CD4-positive, alpha-beta T cell treated with Interleukin-6 at 100 ng/mL for 8 hours (primary cell): ENCODE measurements at places on chromosomes 12 and 14.

DNA sequence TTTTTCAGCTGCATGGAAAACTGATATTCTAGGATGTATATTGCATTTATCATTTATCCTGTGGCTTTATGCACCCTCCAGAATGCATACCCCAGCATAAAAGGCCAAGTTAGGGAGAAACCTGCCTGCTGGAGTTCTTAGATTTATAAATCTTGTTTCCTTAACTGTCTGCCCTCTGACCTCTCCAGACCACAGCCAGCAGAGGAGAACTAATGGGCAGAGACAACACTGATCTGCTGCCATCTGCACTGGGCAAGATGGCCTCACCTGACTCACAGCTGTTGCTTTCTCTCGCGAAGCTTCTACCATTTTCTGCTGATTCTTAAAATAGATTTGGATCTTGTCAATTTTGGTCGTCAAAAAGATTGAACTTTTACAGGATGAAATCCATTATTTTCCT lies 65.8 kb downstream of the PPP2R5C start:
- no peak for DNase-seq

DNA sequence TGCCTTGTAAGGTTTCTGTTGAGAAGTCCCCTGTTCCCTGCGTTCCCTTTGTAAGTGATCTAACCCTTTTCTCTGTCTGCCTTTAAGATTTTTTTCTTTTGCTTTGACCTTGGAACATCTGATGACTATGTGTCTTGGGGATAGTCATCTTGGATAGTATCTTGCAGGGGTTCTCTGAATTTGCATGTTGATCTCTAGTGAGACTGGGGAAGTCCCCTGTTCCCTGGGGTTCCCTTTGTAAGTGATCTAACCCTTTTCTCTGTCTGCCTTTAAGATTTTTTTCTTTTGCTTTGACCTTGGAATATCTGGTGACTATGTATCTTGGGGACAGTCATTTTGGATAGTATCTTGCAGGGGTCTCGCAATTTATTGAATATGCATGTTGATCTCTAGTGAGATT lies 38.2 kb upstream of the TMX1 start:
- no peak for DNase-seq

- DNase-seq = no peak
Measured at GRCh38 chr14:100132903-100133510, 26.4 kb downstream of the DEGS2 start.

GRCh38 chr14:71538938-71539649 lies 393.1 kb upstream of the RGS6 start:
- DNase-seq = no peak

GRCh38 chr12:13288937-13289652 lies 92.6 kb downstream of the EMP1 start:
- no peak for DNase-seq

DNA sequence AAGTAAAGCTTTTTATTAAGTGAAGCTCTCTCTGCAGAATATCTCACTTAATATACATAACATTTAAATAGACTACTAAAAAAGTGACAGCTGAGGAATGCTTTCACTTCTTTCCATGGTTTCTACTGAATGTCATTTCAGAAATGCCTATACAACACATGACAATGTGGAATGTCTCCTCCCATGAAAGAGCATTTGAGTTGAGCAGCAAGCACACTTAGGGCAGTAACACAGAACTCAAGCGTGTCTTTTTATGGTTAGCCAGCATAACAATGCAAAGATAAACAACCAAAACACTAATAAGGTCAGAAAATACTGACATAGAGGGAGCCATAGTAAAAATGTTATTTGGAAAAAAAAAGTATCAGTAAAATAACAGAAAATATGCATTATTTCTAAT lies 9.4 kb downstream of the PPP1R12A start:
- no peak for DNase-seq

- no peak for DNase-seq
Measured at GRCh38 chr14:71289536-71289935, 382.3 kb downstream of the PCNX1 start.

- DNase-seq = no peak
Measured at GRCh38 chr12:32897281-32897610, 669 bp upstream of the PKP2 start.

GRCh38 chr14:95380350-95381042 lies 60.8 kb upstream of the CLMN start:
- no peak for DNase-seq

GRCh38 chr12:3493043-3493858 lies 2.2 kb downstream of the PRMT8 start:
- DNase-seq = no peak

- DNase-seq = no peak
Measured at GRCh38 chr12:50175716-50176026, 8.5 kb upstream of the CERS5 start.

DNA sequence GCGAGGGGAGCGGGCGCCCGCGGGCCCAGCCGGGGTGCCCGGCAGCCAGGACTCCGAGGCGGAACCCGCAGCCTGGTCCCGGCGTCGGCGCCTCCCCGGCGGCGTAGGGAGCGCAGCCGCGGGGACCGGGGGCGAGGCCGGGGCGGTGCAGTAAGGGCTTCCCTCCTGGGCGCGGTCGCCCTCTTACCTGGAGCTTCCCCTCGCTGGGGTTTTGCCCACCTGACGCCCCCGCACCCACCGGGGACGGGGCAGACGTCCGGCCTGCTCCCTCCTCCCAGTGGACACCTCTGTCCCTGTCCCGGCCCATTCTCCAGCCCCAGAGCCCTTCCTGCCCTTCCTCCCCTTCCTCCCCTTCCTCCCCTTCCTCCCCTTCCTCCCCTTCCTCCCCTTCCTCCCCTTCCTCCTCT lies 413 bp upstream of the TUBA1C start:
- peak; percentile 29 for DNase-seq

- no peak for DNase-seq
Measured at GRCh38 chr12:105477873-105478272, 147.4 kb downstream of the C12orf75 start.

GRCh38 chr12:4091016-4091743 lies 182.4 kb upstream of the CCND2 start:
- DNase-seq = no peak

GRCh38 chr14:58662759-58663158 lies 25.0 kb downstream of the DACT1 start:
- DNase-seq = no peak

GRCh38 chr14:55136241-55136640 lies 7.2 kb downstream of the LGALS3 start:
- no peak for DNase-seq

GRCh38 chr14:34714320-34715126 lies at the start of gene CFL2:
CFL2 (minus strand) TSS chr14:34714593; CDS start chr14:34714540, 53 bp downstream.
- peak; percentile 56 for DNase-seq

- DNase-seq = no peak
Measured at GRCh38 chr14:76688383-76688671, 72.9 kb upstream of the VASH1 start.

GRCh38 chr14:101449114-101449513 lies 112.2 kb upstream of the DIO3 start:
- DNase-seq = no peak

GRCh38 chr12:113005762-113006161 lies 27.4 kb downstream of the OAS2 start:
- no peak for DNase-seq

DNA sequence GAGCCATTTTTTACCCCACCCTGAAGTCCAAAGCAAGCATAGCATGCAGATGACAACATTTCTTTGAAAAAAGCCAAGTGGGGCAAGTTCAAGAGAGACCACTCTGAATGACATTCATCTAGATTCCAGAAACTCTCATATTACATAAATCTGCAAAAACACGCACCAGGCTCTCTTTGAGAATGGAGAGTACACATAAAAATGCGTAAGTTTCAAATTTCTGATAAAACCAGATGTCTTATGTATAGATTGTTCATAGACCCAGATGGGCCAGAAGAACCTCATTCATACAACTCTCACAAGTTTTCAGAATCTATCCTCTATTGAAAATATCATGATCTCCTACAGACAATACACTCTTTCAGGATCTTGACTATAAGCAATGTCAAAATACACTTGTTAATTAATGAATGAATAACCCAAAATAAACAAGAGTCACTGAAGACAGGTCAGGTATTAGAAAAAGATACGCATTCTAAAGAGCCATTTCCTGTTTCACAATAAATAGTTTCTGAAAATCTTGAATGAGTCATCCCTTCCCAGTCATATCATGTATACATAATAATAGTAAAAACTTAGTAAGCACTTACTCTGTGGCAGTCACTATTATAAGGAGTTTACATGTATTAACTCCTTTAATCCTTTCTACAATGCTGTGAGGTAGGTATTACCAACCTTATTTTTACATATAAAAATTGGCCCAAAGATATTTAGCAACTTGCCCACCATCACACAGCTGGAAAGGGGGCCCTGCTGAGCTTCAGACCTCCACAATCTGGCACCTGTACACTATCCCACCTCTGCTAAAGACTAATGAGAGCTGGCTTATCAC lies 72.0 kb downstream of the PPP2R5E start:
- peak; percentile 9 for DNase-seq

GRCh38 chr12:65660096-65660495 lies 164.2 kb upstream of the HMGA2 start:
- DNase-seq = no peak

DNA sequence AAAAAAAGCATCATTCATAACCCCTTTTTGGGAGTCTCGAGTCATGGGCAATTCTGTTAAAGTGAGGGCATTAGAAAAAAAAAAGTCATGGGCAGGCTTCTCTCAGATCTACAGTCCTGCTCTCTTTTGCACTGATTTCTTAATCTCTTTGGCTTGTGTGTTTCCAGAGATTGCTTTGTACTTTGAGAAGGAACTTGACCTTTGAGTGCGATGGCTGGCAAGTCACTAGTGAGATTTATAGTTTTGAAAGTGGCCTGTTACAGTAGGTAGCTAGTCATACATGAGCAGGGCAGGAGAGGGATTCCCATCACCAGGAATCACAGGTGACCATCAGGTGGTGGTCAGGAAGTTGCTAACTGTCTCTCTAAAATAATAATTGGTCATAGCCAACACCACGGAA lies 119.6 kb downstream of the KCNMB4 start:
- DNase-seq = no peak

DNA sequence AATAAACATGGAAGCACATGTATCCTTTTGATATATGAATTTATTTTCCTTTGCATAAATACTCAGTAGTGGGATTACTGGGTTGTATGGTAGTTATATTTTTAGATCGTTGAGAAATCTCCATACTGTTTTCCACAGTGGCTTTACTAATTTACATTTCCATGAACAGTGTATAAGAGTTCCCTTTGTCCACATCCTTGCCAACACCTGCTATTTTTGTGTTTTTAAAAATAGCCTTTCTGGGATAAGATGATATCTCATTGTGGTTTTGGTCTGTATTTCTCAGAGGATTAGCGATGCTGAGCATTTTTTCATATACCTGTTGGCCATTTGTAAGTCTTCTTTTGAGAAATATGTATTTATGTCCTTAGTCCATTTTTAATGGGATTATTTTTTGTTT lies 329.2 kb upstream of the KITLG start:
- DNase-seq = no peak

DNA sequence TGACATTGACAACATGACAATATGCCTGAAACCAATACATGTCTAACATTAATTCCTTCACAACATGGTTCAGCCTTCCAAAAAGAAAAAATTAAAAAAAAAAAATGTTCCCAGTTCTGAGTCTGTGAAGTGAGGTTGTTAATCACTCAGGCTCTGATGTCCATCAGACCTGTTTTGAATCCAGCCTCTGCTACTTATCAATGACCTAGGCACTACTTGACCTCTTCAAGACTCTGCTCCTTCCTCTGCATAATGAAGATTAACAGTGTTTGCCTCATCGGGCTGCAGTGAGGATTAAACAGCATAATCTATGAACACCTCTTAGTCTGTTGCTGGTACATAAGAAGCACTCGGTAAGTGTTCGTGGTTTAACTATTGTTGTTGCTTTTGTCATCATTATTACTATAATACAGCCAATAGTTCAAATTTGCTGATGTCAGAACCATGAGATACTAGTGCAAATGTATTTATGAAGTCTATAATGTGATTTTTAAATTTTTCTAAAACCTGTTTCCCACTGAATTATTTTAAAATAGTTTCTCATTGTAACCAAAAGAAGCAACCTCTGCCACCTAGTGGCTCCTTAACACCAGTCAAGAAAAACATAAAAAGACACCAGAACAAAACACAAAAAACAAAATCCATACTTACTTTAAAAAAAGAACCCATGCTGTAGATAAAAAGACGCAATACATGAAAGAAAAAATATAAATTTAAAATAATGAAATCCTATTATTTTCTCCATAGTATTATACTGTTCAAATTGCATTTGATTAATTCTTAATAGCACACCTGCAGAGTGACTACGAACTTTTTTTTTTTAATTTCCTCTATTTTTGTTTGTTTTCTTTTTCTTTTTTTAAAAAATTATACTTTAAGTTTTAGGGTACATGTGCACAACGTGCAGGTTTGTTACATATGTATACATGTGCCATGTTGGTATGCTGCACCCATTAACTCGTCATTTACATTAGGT lies 20.3 kb upstream of the TMX1 start:
- no peak for DNase-seq

- no peak for DNase-seq
Measured at GRCh38 chr12:96862326-96862725, 44.7 kb upstream of the NEDD1 start.

DNA sequence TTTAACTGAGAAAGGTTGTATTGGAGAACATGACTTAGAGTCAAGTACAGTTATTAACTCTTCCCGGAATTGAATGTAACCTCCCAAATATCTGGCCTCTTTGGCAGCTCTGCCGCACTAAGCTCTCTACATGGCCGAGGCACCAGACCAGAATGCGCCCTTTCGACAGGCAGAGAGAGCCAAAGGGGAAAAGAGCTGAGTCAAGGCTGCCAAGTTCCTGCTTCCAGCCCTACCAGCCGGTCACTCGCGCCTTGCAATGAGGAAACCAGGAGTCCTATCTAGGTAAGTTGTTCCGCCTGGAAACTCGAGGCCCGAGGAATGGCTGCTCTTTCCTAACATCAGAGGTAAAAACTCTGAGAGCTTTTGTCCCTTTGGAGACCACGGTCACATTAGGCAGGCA lies 172.2 kb downstream of the BRMS1L start:
- DNase-seq = no peak

DNA sequence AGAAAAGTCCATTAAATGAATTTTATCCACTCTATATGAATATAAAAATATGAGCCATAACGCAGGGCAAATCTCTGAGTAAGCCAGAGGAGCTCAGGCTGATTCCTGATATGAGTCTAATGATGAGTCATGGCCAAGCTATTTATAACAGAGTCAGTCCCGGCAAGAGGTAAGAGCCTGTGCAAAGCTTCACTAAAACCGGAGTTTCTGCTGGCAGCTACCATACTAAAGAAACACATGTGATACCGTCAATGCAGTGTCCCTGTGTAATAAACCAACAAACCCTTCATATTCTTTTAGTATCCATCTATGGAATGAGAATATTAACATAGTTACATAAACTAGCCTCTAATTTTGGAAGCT lies 319.4 kb downstream of the KCNC2 start:
- peak; percentile 18 for DNase-seq
